ENCODE measurements at places on chromosomes 16 and 17.

GRCh38 chr16:55046513-55046912, 115.8 kb downstream of the IRX5 start:
- DNase-seq: no peak

DNA sequence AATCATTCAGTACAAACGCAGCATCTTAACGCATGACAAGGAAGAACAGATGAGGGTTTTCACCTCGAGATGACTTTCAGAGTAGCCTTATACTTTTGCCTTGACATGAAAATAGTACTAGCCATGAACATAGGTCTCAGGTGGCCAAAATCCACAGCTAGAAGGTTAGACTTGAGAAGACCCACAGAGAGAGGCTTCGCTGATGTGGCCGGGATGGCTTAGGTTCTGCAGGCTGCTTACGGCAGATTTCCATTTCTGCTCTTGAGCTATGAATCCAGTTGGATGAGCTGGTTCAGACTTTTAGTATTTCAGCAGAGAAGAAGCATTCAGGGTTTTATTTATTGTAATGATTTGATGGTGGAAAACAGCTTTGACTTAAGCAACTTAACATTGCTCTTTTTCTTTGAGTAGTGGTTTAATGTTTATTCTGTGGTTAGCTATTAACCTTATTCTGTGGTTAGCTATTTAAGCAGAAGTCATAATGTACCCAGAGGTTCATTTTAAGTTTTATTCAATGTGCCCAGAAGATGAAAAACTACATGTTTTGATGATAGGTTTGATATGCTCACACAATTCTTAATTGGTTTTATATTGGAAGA, 7.6 kb downstream of the KRT24 start:
- no peak for DNase-seq

GRCh38 chr17:45918241-45918745, 23.9 kb downstream of the MAPT start:
- no peak for DNase-seq

DNA sequence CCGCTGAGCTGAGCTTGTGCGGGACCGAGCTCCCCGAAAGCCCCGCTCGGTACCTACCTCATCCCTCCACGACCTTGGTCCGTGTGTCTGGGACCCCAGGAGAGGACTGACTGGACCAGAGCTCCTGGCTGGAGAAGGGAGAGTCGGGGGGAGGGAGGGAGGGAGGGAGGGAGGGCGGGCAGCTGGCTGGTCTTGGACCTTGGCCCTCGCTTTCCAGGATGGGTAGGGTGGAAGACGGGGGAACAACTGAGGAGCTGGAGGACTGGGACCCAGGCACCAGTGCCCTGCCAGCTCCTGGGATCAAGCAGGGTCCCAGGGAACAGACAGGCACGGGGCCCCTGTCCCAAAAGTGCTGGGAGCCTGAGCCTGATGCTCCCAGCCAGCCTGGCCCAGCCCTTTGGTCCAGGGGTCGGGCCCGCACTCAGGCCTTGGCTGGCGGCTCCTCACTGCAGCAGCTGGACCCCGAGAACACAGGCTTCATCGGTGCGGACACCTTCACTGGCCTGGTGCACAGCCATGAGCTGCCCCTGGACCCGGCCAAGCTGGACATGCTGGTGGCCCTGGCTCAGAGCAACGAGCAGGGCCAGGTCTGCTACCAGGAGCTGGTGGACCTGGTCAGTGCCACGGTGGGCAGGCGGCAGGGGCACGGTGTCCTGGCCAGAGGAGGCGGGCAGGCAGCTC, 553 bp downstream of the RHBDL1 start:
- no peak for DNase-seq
